A549 treated with AZD2906 at 1 μM for 4 hours (cell line): ENCODE measurements at places on chromosomes 12 and 14. TPM values are rescaled to one million over a fixed set of nuclear protein-coding genes. Genes with fewer than 3 reads are reported as not detected.

The LRTM2 gene
- 0.02 to 0.09 TPM (median 0.05 TPM) in 4 of 5 replicates, not detected in the other for total RNA-seq

The CMA1 gene
- total RNA-seq: not detected in 5 replicates

The RNASE9 gene
- total RNA-seq: not detected in 5 replicates

The LMO3 gene
- total RNA-seq: 0.06 to 0.13 TPM in 2 of 5 replicates, not detected in the others

The TSPAN8 gene
- 0.08 to 0.22 TPM (median 0.17 TPM) in 4 of 5 replicates, not detected in the other for total RNA-seq

The GTF2A1 gene
- total RNA-seq: 10.9 to 13.7 TPM (median 13.0 TPM) in 5 replicates

The KCNMB4 gene
- 0.28 to 0.49 TPM (median 0.34 TPM) in 5 replicates for total RNA-seq

The L3HYPDH gene
- 32.3 to 38.9 TPM (median 37.2 TPM) in 5 replicates for total RNA-seq

The BCAT1 gene
- total RNA-seq: 8.0 to 12.2 TPM (median 10.8 TPM) in 5 replicates

The DPY19L2 gene
- 1.1 to 2.2 TPM (median 1.3 TPM) in 5 replicates for total RNA-seq

The BATF gene
- 0.11 TPM in 1 of 5 replicates, not detected in the others for total RNA-seq

The ASCL1 gene
- total RNA-seq: not detected in 5 replicates

The TAS2R13 gene
- total RNA-seq: 0.03 TPM in 1 of 5 replicates, not detected in the others

The DDN gene
- total RNA-seq: 0.50 to 0.82 TPM (median 0.66 TPM) in 5 replicates

The FAM216A gene
- 17.5 to 20.1 TPM (median 18.4 TPM) in 5 replicates for total RNA-seq

The ACOT6 gene
- total RNA-seq: not detected in 5 replicates

The TIMM9 gene
- total RNA-seq: 61.5 to 83.4 TPM (median 64.5 TPM) in 5 replicates

The PYGL gene
- 124 to 177 TPM (median 155 TPM) in 5 replicates for total RNA-seq

The IL22 gene
- total RNA-seq: not detected in 5 replicates

The RAD51AP1 gene
- 14.5 to 28.5 TPM (median 16.8 TPM) in 5 replicates for total RNA-seq

The DNAI7 gene
- total RNA-seq: 0.11 to 0.39 TPM (median 0.13 TPM) in 5 replicates

The ARMH4 gene
- 0.55 to 1.00 TPM (median 0.78 TPM) in 5 replicates for total RNA-seq

The ACAD10 gene
- 8.4 to 10.8 TPM (median 8.6 TPM) in 5 replicates for total RNA-seq

The TNFAIP2 gene
- total RNA-seq: 249 to 283 TPM (median 275 TPM) in 5 replicates

The CLMN gene
- 4.8 to 8.1 TPM (median 6.9 TPM) in 5 replicates for total RNA-seq

The OTUB2 gene
- total RNA-seq: 2.4 to 3.4 TPM (median 2.7 TPM) in 5 replicates

The CARMIL3 gene
- total RNA-seq: 0.48 to 0.59 TPM (median 0.49 TPM) in 5 replicates

The TMEM229B gene
- total RNA-seq: 0.17 to 0.32 TPM (median 0.19 TPM) in 5 replicates

The B4GALNT1 gene
- 32.6 to 47.2 TPM (median 42.2 TPM) in 5 replicates for total RNA-seq

The KRT85 gene
- 0.05 to 0.10 TPM in 2 of 5 replicates, not detected in the others for total RNA-seq

The CAPRIN2 gene
- 21.5 to 34.4 TPM (median 27.9 TPM) in 5 replicates for total RNA-seq
